Neural crest cell (in vitro differentiated cells): ENCODE measurements at places on chromosomes 11 and 22. TPM values are rescaled to one million over a fixed set of nuclear protein-coding genes. Genes with fewer than 3 reads are reported as not detected.

DNA sequence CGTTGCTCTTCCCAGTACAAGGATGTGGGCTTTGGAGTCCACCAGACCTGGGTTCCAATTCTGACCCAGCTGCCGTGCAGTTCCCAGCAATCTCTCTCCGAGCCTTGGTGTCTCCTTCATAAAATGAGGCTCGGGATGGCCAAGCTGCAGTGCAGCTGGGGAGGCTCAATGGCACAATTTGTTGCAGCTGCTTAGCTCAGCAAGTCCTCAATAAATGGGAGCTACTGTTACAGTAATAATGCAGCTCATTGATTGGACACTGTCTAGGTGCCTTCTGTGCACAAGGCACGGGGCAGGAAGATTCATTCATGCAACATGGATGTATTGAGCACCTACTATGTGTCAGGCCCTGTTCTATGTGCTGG is 37.1 kb downstream of the SHISAL1 start:
- DNase-seq: no peak
- peaks cover 57% of the 10 kb centered on the region for H3K4me1 ChIP-seq
- no peaks in the 10 kb centered on the region for H3K36me3 ChIP-seq
- peaks cover 3% of the 10 kb centered on the region for H3K27me3 ChIP-seq
- peak overlapping the region; percentile 2 for H3K4me3 ChIP-seq
- H3K27ac ChIP-seq: peak overlapping the region; percentile 97

DNA sequence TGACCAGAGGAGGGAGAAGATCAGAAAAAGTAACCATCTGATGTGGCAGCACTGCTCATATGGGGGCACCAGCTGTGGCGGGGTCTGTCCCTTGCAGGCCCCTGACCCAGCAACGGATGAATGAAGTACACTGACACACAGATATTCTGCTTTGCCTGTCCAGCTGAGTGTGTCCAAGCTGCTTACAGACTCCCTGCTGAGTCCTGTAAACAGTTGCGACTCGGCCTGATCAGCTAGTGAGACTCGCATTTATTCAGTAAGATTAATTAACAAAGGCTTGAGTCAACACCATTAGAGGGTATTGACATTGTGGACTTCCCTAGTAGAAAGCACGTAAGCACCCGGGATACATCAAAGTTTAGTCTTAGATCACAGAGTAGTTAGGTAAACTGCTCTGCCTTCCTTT is 15.3 kb upstream of the OR10D3 start:
- no peak overlapping the region for H3K27ac ChIP-seq
- H3K4me1 ChIP-seq: peaks cover 22% of the 10 kb centered on the region
- H3K4me3 ChIP-seq: no peak overlapping the region
- DNase-seq: no peak
- no peaks in the 10 kb centered on the region for H3K27me3 ChIP-seq

- no peak overlapping the region for H3K4me3 ChIP-seq
- H3K36me3 ChIP-seq: no peaks in the 10 kb centered on the region
- H3K27me3 ChIP-seq: peaks cover 16% of the 10 kb centered on the region
- H3K27ac ChIP-seq: no peak overlapping the region
These were observed 12.2 kb upstream of the MMP12 start for GRCh38 chr11:102886999-102887398.

GRCh38 chr22:30600921-30601320 is 6.1 kb upstream of the TCN2 start:
- DNase-seq: no peak
- H3K27me3 ChIP-seq: no peaks in the 10 kb centered on the region
- H3K4me1 ChIP-seq: peaks cover 10% of the 10 kb centered on the region
- H3K36me3 ChIP-seq: no peaks in the 10 kb centered on the region
- no peak overlapping the region for H3K4me3 ChIP-seq

POU2AF3 gene
- total RNA-seq: 0.32 and 0.61 TPM in 2 replicates

DNA sequence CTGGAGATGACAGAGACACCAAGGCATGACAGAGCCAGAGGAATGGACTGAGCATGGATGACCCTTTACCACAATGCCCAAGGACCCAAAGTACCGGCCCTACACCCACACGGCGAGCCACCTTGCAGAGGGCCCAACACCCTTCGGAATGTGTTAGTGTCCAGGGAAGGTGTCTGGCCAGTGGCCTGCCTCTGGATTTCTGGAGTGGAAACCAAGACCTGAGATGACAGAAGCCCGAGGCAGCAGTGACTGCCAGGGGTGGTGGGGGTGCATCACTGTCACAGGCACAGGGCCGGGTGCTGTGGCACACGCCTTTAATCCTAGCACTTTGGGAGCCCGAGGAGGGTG is 28.7 kb downstream of the PDGFB start:
- peaks cover 2% of the 10 kb centered on the region for H3K36me3 ChIP-seq
- H3K27me3 ChIP-seq: peaks cover 5% of the 10 kb centered on the region
- no peak overlapping the region for H3K27ac ChIP-seq
- no peak for DNase-seq

DNA sequence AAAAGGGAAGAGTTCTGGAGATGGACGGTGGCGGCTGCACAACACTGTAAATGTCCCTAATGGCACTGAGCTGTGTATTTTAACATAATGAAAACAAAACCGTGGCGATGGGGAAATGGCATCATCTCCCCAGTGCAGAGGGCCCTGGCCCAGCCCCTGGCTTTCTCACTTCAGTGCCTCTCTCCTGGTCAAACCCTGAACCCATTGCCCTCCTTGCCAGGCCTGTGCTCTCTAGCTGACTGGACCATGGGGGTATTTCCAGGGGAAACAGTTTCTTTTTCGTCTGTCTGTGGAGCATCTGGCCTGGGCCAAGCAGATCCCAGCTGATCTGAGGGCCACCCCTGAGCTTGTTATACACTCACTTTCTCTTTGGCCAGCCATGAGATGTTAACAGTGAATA is 17.4 kb upstream of the NAP1L4 start:
- peak overlapping the region; percentile 57 for H3K27ac ChIP-seq
- H3K36me3 ChIP-seq: no peaks in the 10 kb centered on the region
- no peaks in the 10 kb centered on the region for H3K4me1 ChIP-seq
- H3K4me3 ChIP-seq: no peak overlapping the region

CPT1B gene
- 81.2 and 84.1 TPM in 2 replicates for total RNA-seq

SLC22A8 gene
- not detected in 2 replicates for total RNA-seq

DNA sequence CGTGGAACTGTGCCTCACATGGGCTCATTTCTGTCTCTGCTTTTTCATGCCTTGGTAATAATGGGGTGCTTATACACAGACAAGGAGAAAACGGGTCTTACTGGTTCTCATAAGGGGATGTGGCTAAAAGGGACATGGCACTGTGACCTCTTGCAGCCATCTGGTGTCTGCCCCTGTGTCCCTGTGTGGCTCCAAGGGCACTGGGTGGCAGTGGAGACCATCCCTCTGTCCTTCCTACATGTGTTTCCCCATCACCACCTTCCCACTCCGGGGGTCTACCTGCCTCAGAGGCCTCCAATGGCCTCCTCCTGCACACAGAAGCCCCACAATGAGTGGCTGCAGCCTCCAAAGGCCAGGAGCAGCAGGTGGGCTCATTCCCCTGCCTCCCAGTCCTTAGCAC is 221.2 kb downstream of the CEP164 start:
- no peaks in the 10 kb centered on the region for H3K36me3 ChIP-seq
- no peak overlapping the region for H3K4me3 ChIP-seq
- H3K27ac ChIP-seq: no peak overlapping the region
- peaks cover 10% of the 10 kb centered on the region for H3K27me3 ChIP-seq
- peaks cover 43% of the 10 kb centered on the region for H3K4me1 ChIP-seq

DNA sequence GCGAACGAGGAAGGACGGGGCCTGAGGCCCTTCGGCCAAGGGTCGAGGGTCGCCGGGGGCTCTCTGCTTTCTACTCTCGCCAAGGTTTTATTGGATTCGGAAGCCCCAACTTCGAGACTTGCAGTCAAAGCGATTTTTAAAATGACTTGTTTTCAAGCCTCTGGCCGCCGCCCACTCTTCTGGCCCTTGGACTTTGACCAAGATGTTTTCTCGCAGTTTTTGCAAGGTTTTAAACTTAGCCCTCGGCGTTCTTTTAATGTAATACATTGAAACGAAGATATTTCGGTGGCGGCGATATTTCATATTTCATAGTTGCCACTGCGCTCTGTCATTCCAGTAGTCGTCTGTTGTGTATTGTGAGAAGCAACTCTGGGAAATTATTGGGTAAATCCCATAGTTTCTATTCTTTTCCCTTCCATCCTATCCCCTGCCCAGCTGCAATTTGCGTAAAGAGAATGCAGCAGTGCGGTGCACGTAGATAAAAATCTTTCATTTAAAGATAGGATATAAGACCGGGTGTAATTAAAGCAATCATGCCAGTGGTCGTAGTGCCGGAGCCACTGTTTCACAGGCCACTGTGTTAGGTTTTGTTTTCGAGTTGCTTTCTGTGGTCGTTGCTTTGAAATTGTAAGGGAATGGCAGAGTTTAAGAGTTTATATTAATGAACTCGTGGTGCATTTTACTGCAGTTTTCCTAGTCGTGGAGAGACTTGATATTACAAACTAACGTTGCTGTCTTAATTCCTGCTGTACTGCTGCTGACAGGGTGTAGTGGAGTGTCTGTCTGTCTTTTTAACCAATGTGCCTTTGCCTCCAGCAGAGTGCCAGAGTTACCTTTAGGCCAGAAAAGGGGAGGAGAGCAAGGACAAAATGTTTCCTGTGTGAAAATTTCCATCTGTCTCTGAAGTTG is 702 bp downstream of the BIRC2 start:
- peaks cover 4% of the 10 kb centered on the region for H3K36me3 ChIP-seq
- H3K4me3 ChIP-seq: peak overlapping the region; percentile 91
- H3K4me1 ChIP-seq: peaks cover 37% of the 10 kb centered on the region
- H3K27me3 ChIP-seq: no peaks in the 10 kb centered on the region
- H3K27ac ChIP-seq: peak overlapping the region; percentile 97
- no peak for DNase-seq

- H3K36me3 ChIP-seq: no peaks in the 10 kb centered on the region
- H3K4me3 ChIP-seq: peak overlapping the region; percentile 13
- H3K4me1 ChIP-seq: peaks cover 56% of the 10 kb centered on the region
- DNase-seq: peak; percentile 41
- no peaks in the 10 kb centered on the region for H3K27me3 ChIP-seq
These were observed 7.3 kb downstream of the OAF start for GRCh38 chr11:120217941-120218694.
